Stimulated activated naive CD4-positive, alpha-beta T cell (primary cell): ENCODE measurements at places on chromosomes 7 and 10.

DNA sequence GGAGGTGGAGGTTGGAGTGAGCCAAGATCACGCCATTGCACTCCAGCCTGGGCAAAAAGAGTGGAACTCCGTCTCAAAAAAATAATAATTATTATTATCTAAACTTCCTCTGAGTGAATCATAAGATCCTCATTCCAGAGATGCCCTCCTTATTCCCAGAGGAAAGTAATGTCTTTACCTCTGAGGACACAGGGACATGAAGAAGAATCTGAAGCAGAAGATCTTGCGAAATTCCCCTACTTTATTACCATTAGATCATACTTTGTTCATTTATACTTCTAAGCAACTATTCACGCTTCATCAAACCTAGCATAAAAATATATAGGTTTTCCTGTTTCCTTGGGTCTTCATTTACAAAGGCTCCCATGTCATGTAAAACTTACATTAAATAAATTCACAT lies 143.1 kb downstream of the ETV1 start:
- DNase-seq, result no peak

DNA sequence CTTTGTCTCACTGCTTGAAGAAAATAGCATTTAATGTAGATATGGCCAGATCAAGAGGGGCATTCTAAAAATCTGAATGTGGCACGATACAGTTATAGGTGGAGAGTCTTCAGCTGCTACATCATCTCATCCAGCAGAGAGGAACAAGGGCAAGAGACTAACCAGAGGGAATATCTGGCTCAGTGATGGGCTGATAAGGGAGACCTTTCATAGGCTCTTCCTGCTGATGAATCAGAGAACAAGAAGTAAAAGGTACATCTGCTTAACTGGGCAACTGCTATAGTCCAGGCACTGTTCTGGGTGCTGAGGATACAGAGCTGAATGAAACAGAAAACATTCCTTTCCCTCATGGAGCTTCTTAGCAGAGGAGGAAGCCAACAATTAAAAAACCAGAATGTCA lies 37.9 kb downstream of the PIP4K2A start:
- DNase-seq, result no peak

- DNase-seq, result no peak
Measured at GRCh38 chr7:146232604-146233003, 116.0 kb downstream of the CNTNAP2 start.

DNA sequence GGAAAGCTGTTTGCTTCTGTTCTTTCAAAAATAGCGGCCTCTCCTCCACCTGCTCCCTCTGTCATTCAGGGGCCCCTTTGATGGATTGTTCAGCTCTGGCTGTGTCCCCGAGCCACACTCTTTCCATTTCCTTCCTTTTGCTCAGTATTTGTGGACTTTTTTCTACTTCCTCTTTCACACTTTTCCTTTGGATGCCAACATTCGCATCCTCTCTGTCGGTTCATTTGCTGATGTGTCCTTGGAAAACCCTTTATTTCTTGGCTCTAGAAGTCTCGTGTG lies 11.7 kb upstream of the PWWP2B start:
- DNase-seq, result no peak

GRCh38 chr10:62264702-62265436 lies 3.8 kb downstream of the RTKN2 start:
- DNase-seq, result no peak

DNA sequence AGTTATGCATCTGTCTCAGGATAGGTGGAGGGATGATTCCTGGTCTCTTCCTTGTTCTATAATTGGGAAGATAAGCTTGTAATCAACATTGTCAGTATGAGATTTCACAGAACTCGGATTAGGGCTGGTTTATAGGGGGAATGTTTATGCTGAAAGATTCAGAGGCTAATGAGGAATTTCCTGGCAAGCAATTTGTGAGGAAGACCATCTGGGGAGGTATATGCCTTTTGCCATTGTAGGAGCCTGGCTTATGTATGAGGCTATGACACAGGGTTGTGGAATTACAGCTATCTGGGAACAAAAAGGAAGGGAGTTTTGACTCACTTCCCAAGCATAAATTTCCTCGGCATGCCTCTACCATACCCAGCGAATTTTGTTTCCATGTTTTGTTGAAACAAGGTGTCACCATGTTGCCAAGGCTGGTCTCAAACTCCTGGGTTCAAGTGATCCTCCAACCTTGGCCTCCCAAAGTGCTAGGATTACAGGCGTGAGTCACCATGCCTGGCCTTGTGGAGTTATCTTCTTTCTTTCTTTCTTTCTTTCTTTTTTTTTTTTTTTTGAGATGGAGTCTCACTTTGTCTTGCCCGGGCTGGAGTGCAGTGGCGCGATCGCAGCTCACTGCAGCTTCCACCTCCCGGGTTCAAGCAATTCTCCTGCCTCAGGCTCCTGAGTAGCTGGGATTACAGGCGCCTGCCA lies 1.6 kb upstream of the COPS6 start:
- DNase-seq, result no peak
